ENCODE measurements at places on chromosomes 6 and 20.

- no peak for DNase-seq
Measured at GRCh38 chr6:20417819-20418218, 16.1 kb downstream of the E2F3 start.

- DNase-seq = no peak
Measured at GRCh38 chr6:148055419-148055818, 287.2 kb upstream of the SASH1 start.

- no peak for DNase-seq
Measured at GRCh38 chr6:21098134-21098533, 495.4 kb upstream of the SOX4 start.

- no peak for DNase-seq
Measured at GRCh38 chr6:131724114-131724513, 13.3 kb upstream of the CTAGE9 start.

All from activated T-helper 9 cell treated with anti-CD3 and anti-CD28 coated beads, Interleukin-2, amount 50 U/mL, for 16 hours (primary cell).